ENCODE measurements at places on chromosomes 12 and 14.

DNA sequence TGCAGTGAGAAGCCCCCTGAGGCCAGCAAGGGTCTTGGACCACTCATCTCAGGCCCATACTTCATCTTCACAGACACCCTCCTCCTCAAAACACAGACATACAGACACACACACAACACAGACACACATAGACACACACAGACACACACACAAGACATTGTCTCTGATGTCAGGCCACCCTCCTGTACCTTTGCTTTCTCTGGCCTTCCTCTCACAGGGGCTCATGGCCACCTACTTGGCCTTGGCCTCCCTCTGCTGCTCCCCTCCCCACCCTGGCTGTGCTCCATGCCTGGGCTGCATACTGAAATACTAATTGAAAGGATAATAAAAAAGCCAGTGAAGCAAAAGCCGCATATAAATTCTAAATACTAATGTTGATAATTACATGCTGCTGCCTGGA lies 1.6 kb upstream of the SYNDIG1L start:
- no peak for DNase-seq

GRCh38 chr14:77318006-77318553 lies 2.6 kb downstream of the POMT2 start:
- no peak for DNase-seq

GRCh38 chr14:100680439-100681051 lies 46.1 kb upstream of the DLK1 start:
- DNase-seq, result no peak

DNA sequence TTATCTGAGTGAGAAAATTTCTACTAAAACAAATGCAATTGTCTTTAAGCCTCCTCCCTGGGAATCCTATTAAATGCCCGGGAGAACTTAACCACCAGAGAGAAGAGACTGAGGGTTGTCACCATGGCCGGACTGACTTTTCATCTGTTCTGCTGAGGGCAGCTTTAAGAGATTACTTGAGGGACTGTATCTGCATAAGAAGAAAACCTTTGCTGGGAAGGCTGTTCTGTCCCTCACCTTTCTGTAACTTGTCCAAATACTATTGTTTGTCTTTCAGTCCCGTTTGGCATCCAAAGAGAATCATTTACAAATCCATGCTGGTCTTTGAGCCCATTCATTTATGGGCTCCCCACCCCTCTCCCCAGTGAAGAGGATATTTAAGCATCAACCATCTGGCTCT lies 306.3 kb upstream of the FLRT2 start:
- DNase-seq, result no peak

DNA sequence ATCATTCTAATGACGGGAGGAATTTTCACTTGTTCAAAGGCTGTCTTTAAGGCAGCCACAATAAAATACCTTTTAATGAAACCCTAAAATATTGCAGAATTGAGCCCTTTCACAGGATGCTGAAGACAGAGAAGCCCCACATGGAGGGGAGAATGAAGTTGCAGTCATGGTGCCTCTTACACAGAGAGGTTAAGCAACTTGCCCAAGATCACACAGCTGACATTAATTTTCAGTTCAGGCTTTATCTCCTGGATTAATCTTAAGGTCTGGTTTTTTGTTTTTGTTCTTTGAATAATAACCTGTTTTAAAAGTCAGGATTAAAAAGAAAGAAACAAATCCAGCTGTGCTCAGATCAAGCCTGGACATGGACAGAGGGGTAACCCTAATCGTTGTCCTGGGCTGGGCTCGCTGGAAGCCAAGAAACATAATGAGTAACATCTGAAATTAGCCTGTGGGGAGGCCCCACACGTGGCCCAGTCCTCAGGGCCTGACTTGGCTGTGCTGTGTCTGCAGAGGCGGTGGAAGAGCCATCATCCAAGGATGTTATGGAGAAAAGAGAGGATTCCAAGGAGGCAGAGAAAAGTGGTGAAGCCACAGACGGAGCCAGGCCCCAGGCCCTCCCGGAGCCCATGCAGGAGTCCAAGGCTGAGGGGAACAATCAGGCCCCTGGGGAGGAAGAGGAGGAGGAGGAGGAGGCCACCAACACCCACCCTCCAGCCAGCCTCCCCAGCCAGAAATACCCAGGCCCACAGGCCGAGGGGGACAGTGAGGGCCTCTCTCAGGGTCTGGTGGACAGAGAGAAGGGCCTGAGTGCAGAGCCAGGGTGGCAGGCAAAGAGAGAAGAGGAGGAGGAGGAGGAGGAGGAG lies 8.0 kb downstream of the CHGA start:
- DNase-seq, result no peak

- DNase-seq, result no peak
Observed at GRCh38 chr12:20489645-20490044, 121.3 kb downstream of the PDE3A start.

DNA sequence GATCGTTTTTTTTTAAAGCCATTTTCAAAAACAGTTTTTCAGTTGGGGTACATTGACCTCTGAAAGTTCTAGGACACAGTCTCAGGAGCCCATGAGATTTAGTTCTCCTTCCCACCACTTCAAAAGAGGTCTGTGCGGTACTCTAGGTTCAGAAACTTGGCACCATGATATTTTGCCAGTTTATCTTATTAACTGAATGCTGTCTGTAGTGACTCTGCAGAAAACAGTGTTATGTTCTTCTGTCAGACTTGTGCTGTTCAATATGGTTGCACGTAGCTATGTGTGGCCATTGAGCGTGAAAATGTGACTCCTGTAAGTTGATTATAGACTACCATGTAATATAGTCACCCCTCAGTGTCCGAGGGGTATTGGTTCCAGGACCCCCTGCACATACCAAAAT lies 35.9 kb downstream of the CRADD start:
- no peak for DNase-seq

GRCh38 chr12:99381992-99382391 lies 265.6 kb upstream of the GARIN6 start:
- no peak for DNase-seq

GRCh38 chr12:86264451-86265328 lies 8.5 kb upstream of the MGAT4C start:
- DNase-seq, result no peak

- DNase-seq, result no peak
Observed at GRCh38 chr14:75417674-75418073, 10.1 kb upstream of the JDP2 start.

GRCh38 chr12:30828686-30829085 lies 73.9 kb upstream of the CAPRIN2 start:
- DNase-seq, result no peak

DNA sequence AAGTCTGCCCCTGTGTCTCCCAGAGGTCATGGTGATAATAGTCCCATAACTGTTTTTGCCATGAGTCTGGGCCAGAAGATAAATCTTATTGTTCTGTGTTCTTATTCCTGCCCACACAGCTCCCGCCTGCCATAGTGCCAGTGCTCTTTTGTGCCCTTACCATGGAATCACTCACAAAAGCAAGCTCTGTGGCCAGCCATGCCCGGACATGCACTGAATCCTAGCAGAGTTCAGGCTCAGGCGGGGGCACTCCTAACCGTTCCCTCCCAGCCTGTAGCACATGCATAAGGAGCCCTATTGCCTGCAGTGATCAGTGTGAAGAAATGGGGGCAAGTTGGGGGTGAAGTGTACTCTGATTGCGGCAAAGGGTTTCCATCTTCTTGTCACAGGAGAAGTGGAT lies 33.3 kb downstream of the DHRS2 start:
- no peak for DNase-seq

GRCh38 chr14:93220509-93220908 lies 13.5 kb downstream of the UBR7 start:
- no peak for DNase-seq

DNA sequence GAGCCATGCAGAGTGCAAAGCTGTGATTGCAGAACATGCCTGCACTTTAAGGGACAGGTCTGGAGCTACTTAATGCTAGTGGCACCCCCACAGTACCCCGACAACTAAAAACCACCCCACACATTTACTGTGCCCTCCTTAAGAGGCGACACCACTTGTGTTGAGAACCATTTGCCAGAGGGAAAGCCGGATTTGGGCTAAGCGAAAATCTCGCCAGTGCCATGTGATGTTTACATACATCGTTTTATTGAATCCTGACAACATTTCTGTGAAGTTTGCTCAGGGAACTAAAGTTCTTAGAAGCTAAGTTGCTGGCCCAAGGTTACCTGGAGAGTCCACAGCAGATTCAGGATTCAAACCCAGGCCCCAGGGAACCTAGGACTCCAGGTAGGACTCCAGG lies 119.0 kb upstream of the FKBP4 start:
- DNase-seq, result no peak

- no peak for DNase-seq
Observed at GRCh38 chr14:90545966-90546751, 149.3 kb downstream of the CALM1 start.

Data from dermis blood vessel endothelial cell (primary cell).